Fibroblast of the conjunctiva (primary cell): ENCODE measurements at places on chromosomes 16 and 17.

GRCh38 chr16:79288066-79288465 is 312.5 kb downstream of the MAF start:
- no peak for DNase-seq

DNA sequence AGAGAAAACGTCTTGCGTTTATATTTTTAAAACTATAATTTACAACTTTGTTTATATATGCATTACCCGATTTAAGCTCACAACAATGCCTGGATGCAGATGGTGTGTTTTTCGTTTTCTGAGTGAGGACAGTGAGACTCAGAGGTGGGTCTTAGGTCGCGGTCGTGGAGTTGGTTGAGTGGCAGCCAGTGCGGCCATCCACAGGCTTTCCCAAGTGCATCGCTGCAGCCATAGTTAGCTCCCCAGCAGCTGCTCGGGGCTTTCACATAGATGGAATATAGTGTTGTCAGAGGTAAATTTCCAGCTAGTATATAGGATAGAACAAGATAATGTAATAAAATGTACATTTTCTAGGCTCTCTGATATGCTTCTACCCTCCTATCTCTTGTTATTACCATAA is 417.8 kb downstream of the CDH13 start:
- DNase-seq, result no peak

GRCh38 chr17:71600137-71600789 is 520.6 kb upstream of the SOX9 start:
- DNase-seq, result no peak

- DNase-seq, result no peak
Observed at GRCh38 chr17:40846515-40847144, 20.4 kb downstream of the KRT12 start.

GRCh38 chr17:69908626-69909368 is 166.2 kb upstream of the KCNJ16 start:
- peak; percentile 33 for DNase-seq

GRCh38 chr17:3659541-3660111 is 8.8 kb downstream of the TAX1BP3 start:
- DNase-seq, result peak; percentile 92
